ENCODE measurements at places on chromosomes 13 and 19.
A peak's percentile ranks its signal among the peaks of the same experiment; 100 is the strongest.

DNA sequence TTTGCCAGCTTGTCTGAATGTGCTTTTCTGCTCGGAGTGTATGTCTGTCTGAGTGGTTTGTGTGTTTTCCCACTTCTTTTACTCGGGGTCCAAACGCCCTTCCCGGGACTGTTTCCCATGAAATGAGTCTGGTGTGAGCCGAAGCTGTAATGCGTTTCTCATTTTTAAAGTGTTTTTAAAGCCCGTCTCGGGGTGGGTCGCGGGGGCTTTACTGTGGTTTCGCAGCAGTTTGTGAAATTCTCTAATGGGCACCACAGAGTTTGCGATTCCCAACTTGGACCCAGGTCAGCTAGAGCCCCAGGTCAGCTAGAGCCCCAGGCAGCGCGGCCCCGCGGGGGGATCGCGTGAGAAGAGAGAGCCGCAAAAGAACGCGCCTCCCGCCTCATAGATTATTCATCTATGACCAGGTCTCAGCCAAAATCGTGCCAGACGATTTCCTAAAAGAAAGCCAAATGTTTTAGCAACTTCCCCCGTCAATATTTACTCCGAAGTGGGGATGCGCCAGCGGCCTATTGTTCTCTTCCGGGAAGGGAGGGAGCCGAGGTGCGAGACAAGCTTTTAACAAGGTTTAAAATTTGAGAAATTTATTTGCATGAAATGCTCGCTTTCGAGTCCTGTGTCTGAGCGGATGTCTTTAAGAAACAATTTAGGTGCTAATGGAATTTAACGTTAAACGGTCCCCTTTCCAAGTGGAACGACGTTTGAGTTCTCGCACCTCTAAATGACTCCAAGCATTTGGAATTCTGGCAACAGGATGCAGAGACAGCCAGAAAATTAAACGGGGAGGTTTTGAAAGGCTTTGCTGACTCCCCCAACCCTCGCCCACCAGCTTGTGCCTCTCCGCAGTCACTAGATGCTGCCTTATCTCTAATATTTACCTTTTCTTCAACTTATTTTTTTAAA is 2.2 kb downstream of the ZIC2 start:
- no peak for DNase-seq

DNA sequence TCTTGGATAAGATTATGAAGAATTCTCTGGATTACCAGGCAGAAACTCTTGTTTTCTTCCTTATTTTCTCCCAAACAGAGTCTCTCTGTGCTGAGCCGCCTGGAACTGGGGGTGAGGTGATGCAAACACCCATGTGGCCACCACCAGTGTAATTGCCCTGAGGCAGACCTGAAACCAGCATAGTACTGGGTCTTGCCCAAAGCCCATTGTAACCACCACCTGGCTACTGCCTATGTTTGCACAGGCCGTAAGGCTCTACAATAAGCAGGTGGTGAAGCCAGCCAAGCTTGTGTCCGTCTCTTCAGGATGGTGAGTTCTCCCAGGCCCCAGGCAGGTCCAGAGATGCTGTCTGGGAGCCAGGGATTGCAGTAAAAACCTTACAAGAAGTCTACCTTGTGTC is 18.9 kb upstream of the KBTBD7 start:
- DNase-seq, result no peak

GRCh38 chr19:52592301-52592700 is 22.2 kb downstream of the ZNF701 start:
- DNase-seq, result no peak

DNA sequence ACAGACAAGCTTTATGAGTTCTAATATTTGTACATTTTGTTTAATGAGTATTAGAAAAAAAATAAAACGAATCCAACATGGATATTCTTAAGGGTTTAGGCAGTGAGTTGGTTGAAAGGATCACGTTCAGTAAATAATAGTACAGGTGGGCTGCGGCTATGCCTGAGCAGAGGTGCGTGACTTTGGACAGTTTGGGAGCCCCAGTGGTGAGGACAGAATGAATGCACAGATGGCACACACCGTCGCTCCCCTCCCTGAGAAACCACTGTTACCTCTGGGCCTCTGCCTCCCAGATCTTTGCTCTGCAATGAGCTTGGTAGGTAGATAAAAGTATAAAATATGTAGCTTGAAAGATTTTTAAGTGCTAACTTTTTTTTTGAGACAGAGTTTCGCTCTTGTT is 153.3 kb downstream of the SIPA1L3 start:
- DNase-seq, result no peak

DNA sequence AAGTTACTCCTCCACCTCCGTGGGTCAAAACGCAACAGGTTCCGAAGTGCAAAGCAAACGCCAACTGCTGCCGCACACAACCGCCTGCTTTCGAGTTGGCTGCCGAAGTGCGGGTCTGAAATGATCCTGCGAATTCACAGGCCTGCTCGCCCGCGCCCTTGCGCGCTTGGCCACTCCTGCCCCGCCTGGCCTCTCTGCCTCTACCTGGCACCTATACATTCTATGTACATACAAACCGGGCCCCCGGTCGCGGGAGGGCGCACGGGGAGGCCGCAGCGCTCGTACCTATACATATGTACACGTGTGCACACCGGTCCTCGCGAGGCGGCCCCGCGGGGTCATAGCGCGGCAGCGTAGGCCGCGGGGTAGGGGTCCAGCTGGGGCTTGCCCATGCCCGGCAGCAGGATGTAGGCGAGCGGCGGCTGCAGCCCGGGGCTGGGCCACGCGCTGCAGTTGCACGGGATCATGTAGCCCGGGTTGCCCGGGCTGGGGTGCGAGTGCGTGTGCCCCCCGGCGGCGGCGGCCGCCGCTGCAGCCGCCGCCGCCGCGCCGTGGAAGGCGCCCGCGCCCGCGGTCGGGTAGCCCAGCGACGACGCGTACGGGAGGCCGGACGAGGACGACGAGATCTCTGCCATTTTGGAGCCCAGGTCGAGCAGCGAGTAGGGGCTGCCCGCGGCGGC is 1.3 kb downstream of the SOX21 start:
- DNase-seq, result peak; percentile 73

GRCh38 chr19:39130337-39131254 is 5.0 kb downstream of the PAK4 start:
- DNase-seq, result no peak

- DNase-seq, result no peak
Observed at GRCh38 chr13:22468824-22469223, 712.0 kb upstream of the SGCG start.

DNA sequence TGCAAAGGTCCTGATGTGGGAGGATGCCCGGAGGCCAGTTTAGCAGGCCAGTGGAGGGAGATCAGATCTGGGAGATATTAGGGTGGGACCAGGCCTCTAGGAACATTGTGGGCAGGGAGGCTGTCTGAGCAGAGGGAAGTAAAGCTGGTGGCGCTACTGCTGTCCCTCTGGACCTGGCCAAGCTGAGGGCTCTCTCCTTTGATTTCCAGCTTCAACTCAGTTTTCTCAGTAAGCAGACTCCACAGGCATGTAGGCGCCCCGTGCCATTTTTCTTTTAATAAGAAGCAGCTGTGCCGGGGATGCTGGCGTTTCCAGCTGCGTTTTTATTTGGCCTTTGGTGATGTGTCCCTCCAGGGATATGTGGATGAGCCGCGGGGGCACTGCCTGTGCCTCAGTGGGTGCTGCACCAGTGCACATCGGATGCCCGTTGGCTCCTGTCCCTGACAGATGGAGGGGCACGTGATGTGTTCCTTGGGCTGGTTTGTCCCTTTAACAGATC is 6.7 kb downstream of the DNM2 start:
- no peak for DNase-seq

GRCh38 chr13:48004201-48004600 is 3.1 kb upstream of the SUCLA2 start:
- no peak for DNase-seq

GRCh38 chr19:29851769-29852521 is 40.2 kb downstream of the CCNE1 start:
- no peak for DNase-seq

DNA sequence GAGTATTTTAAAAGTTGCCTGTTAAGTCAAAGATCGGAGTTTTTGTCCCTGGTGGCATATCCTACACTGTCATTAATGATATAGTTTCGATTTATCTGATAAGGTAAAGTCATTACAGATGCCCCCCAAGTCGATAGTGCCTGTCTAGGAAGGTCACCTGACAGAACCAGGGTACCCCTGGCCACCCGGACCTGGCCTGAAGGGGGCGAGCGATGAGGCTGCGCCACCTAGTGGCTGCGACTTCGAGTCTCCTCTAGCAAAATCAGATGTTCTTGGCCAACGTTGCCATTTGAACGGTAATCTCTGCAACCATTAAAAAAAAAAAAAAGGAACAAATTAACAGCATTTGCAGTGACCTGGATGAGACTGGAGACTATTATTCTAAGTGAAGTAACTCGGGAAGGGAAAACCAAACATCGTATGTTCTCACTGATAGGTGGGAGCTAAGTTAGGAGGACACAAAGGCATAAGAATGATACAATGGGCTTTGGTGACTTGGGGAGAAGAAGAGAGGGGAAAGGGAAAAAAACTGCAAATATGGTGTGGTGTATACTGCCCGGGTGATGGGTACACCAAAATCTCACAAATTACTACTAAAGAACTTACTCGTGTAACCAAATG is 565.1 kb downstream of the LIG4 start:
- peak; percentile 5 for DNase-seq

GRCh38 chr13:110454956-110455355 is 106.6 kb downstream of the RAB20 start:
- DNase-seq, result no peak

DNA sequence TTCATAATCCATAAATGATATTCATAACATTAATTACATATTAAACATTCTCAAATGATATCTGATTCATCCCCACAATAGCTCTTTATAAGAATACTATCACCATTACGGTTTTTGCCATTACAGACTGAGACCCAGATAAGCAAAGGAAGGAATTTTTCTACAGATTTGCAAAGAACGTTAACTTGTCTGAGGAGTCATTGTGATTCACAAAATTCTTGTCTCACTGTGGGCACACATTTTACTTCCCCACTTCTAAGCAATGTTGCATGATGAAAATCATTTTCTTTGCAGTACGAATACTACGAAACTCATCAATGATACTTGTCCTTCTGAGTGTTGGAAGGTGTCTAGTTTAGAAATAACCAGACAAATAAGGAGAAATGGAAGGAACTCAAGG is 70.1 kb downstream of the NALCN start:
- no peak for DNase-seq

DNA sequence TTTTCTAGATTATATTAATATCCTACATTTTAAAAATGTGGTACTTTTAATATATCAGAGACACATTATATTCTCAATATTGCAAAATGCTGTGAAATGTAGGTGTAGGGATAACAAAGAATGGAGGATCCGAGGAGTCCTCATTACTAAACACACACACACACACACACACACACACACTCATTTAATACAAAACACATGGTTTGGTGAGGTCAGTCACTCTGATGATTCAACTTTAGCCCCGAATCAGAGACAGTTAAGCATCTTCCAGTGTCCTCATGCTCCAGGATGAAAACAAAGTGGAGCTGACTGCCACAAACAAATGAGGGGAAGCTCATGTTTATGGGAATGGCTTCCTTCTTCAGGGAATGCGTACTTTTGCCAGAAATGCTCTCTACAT is 147.5 kb downstream of the CYSLTR2 start:
- no peak for DNase-seq

GRCh38 chr13:100291624-100292023 is 202.7 kb downstream of the PCCA start:
- no peak for DNase-seq

DNA sequence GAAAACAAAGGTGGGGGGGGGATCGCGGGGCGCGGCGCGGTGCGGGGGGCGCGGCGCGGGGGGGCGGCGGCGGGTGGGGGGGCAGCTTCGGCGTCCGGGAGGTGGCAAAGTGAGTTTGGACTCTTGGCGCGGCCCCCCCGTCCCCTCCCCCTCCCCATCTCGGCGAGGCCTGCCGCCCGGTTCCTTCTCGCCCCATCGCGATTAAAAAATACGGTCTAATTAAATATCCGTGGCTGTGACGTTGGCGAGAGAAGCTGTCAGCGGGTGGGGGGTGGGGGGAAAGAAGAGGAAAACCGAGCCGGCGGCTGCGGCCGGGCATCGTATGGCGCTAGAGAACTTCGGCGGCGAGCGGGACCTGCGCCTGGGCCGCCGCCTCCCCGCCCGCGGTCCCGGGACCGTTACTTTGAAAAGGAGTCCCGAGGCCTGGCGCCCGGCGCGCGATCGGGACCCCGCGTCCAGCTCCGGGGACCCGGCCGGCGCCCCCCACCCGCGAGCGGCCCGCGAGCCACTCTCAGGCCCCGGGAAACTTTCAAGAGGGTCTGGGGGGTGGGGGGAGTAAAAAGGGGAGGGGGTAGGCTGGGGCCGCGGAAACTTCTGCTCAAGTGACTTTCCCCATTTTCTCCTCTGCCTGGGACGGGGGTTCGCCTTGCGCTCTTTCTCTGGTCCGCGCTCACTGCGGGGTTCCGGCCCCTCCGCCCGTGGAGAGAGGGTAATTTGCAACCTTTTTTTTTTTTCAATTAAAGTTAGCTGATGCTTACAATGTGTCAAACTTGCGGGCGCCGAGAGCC is 146.3 kb upstream of the ZNF536 start:
- no peak for DNase-seq

- no peak for DNase-seq
Observed at GRCh38 chr13:35765366-35765765, 288.9 kb upstream of the MAB21L1 start.

- no peak for DNase-seq
Observed at GRCh38 chr19:30204721-30205120, 167.5 kb upstream of the ZNF536 start.

DNA sequence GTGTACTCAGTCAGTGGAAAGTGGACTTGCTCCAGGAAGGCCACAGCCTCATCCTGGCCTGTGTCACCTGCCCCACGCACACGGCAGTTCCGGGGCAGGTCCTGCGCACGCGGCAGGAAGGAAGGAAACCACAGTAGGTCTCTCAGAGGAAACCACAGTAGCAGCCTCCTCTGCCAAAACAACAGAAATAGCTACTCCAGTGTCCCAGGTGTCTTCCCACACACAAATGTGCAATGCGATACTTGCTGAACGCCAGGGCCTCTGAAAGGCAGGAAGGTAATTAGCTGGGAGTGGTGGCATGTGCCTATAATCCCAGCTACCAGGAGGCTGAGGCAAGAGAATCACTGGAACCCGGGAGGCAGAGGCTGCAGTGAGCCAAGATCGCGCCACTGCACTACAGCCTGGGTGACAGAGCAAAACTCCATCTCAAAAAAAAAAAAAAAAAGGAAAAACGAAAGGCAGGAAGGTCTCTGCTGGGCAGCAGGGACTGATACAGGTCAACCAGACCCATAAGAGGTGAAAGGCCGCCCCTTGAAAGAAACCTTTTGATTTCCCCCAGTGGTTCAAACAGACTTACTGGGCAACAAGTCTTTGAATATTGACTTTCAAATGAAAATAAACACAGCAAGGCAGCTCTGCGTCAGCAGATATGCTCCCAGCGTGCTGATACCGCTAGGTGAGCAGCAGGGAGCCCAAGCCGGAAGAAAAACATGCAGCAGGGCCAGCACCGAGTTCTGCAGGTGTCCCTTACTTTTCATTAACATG is 49.5 kb downstream of the CRYL1 start:
- DNase-seq, result no peak

- DNase-seq, result no peak
Observed at GRCh38 chr19:8302734-8303133, 5.4 kb downstream of the CD320 start.

All from C1 segment of cervical spinal cord (tissue), 14 donors.